ENCODE measurements at places on chromosomes 6 and 20.

GRCh38 chr20:47708140-47708807, 77.0 kb downstream of the SULF2 start:
- no peak for DNase-seq

DNA sequence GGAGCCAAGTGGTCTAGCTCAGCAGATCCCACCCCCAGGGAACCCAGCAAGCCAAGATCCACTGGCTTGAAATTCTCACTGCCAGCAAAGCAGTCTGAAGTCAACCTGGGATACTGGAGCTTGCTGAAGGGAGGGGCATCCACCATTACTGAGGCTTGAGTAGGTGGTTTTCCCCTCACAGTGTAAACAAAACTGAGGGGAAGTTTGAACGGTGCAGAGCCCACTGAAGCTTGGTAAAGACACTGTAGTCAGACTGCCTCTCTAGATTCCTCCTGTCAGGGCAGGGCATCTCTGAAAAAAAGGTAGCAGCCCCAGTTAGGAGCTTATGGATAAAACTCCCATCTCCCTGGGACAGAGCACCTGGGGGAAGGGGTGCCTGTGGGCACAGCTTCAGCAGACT, 819.5 kb upstream of the EPHA7 start:
- DNase-seq = no peak

DNA sequence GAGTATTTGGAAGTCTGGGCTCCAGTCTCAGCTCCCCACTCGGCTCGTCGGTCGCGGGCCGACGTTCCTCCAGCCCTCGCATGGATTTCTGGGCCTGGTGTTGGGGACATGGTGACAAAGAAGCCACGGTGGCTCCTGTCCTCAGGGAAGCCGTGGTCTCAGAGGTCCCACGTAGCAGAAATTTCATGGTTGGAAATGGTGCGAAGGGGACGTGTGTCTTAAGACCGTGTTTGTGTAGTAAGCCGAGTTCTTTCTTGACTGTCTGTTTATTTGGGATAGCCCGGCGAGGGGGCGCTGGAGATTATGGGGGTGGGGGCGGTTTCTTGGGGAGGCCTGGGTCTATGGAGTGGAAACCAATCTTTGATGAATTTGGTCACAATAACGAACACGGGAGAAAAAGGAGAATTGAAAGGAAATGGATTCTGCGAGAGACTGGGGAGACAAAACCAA, 23.5 kb upstream of the MAP3K7 start:
- peak; percentile 46 for DNase-seq

GRCh38 chr6:10578723-10579122, 57.6 kb downstream of the GCNT2 start:
- no peak for DNase-seq

- no peak for DNase-seq
Observed at GRCh38 chr6:99331531-99331930, 17.9 kb downstream of the FAXC start.

- DNase-seq = peak; percentile 59
Observed at GRCh38 chr20:32667027-32667426, 6.7 kb downstream of the C20orf203 start.

DNA sequence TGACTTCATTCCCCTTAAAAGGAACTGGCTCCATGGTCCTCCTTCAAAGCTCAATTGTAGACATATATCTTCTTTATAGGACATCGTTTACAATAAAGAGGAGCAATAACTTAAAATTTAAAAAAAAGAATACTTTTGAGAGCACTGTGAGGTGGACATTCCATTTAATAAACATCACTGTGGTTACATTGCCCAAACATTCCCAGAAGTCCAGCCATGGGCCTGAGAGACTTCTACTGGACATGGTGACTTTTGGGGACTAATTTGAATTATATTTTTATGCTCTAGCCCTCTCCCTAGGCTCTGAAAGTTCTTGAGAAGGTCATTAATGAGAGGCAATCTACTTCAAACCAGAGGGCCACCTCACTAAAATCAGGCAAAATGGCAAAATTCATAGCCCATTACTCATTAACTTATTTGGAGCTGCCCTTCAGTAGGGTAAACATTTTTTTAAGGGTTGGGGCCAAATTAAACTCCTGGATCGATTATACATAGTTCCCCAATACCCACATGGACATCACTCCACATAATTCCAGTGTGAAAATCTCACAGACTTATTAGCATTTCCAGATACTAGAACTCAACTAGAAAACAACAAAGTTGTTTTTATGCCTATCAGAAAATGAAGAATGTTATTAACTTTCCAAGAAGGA, 17.1 kb downstream of the ISM1 start:
- no peak for DNase-seq

DNA sequence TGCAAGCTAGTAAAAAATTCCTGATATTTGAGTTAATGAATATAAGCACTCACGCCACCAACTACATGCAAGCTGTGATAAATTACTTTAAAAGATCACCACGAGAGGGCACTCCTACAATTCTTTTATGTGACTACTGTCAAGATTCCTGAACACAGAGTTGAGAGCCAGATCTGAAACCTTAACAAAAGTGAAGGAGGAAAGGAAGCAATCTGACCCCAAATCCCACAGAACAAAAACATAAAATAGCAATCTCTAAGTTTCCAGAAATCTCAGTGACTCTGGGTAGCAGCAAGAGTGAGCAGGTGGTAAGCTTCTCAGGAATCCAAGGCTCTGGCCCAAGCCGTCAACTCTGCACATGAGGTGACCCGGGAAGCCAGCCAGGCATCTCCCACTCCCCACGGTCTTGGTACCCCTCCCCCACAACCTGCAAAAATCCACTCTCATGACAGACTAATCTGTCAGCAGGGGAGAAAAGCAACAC, 55.1 kb downstream of the STAU1 start:
- peak; percentile 50 for DNase-seq

GRCh38 chr6:4856785-4857184, 80.6 kb downstream of the CDYL start:
- no peak for DNase-seq

DNA sequence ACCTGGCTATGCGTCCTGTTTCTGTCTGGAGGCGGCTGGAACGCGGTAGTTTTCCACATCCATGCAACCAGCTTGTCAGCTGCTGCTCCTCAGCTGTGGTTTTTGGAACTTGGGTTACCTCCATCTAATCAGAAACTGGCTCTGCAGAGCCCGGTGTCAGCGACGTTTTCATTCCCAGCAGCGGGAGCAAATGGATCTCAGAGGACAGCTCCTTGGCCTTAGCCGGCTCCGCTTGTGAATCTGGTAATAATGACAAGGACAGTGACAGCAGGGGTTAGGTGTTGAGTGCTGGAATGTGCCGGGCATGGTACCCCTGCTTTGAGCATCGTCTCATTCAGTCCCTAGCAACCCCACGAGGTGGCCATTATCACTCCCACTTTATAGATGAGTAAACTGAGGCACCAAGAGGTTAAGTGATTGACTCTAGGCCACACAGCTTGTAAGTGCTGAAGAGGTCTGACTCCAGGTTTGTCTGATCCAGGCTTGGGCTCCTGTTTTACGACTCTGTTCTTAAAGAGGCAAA, 1.3 kb downstream of the SLCO4A1 start:
- DNase-seq = no peak

- no peak for DNase-seq
Observed at GRCh38 chr20:59308493-59309201, 8.2 kb downstream of the EDN3 start.

DNA sequence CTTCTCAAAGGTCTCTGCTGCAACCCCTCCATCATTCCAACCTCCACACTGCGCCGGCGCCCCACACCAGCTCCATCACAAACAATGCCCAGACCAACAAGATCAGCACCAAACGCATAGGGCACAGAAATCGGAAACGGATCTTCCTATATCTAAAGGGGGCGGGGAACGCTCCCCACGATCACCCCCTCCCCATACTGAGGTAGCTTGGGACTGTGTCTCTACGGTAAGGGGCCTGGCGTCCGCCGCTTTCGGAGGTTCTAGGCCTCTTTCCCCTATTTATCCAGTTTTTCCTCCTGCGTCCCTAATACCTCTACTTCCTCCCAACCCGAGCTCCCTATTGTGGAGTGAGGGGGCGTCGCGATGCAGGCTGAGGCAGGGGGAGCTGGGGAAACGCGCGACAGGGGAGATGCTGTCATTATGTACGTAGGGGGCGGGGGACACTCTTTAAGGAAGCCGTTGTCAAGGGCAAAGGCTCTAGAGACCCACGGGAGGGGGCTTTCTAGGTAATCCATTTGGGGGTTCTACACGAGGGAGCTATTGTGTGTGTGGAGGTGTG, 909 bp downstream of the DNAAF9 start:
- peak; percentile 48 for DNase-seq
